ENCODE measurements at places on chromosomes 4 and X.

DNA sequence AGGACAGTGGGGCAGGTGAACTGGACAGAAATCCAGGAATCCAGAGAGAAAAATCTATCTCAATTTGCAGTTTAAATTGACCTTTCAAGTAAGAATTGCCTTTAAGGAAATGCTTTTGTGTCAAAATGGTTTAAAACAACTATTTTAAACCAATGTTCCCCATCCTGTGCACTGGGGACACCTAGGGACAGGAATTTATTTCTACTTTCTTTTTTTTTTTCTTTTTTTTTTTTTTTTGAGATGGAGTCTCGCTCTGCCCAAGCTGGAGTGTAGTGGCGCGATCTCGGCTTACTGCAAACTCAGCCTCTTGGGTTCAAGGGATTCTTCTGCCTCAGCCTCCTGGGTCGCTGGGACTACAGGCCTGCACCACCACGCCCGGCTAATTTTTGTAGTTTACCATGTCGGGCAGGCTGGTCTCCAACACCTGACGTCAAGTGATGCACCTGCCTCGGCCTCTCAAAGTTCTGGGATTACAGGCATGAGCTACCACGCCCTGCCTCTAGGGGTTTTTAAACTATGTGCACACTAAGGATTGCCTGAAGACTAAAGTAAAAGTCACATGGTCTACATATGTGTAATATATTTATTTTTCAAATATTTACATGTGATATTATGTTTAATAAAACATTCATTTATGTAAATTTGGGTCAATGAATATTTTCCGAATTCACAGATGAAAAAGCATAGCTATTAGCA lies 1213.4 kb downstream of the STIM2 start:
- DNase-seq: peak; percentile 1

DNA sequence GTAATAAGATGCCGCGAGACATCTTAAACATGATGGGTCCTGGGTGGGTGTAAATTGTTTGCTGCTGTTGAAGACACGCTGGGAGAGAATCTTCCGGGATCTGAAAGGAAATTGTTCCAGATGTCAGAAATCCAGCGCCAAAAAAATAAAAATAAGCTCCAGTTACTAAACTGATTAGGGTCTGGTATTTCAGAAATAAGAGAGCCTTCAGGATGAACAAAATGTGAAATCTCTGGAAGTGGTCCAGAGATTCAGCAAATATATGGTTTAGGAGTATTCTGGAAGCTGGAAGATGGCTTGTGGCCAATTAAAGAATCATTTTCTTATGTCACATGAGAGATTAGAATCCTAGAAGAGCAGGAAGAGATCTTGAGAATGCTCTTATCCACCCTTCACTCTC lies 75.8 kb upstream of the NHS start:
- DNase-seq: no peak

GRCh38 chr4:11730545-11730944 lies 301.9 kb upstream of the HS3ST1 start:
- no peak for DNase-seq

GRCh38 chr4:129488427-129488826 lies 392.5 kb downstream of the C4orf33 start:
- no peak for DNase-seq

DNA sequence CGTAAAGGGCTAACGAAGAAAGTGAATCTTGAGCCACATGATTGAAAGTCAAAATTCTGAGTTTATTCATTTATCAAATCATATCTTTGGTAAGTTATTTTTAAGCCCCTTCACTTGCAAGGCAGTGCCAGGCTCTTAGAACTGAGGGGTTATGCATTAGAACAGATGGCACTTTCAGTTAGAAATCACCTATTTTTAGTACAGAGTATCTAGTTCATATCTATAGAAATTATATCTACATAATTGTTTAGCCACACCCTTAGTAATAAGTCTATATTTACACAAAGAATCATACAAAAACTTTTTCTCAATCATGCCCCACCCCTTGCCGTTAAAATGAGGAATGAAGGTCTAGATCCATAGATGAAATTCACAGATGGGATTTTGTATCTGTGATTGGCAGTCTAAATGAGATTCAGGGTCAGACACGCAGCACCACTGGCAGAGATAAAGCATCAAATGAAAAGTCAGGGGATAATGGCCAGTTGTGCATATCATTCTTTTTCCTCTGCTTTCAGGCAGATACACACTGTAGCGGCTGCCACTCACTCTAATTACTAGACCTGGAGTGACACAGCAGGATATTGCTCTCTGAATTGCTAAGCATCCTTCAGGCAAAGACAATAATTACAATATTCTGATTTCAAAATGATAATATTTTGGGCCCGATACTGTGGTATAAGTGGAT lies 440.5 kb downstream of the MAPK10 start:
- no peak for DNase-seq

DNA sequence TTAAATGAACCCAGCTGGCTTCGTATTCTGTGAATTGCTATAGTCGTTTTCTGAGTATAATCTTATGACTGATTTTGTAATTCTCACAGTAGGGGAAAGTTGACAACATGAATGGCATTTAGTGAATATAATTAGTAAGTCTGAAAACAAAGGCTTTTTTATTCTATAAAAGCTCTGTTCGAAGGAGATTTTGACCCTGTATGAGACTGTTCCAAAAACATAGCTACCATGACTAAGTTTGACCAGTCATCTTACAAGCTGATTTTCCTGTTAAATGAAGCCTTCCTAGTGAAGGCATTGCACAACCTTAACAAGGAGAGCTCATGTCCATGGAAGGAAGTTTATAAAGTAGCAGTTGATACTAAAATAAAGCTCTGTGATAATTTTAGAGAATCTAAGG lies 242.3 kb downstream of the RPA4 start:
- DNase-seq: peak; percentile 50

GRCh38 chrX:68345025-68345424 lies 88.3 kb downstream of the OPHN1 start:
- no peak for DNase-seq

- peak; percentile 41 for DNase-seq
Observed at GRCh38 chrX:150887906-150888465, 10.5 kb downstream of the CD99L2 start.

DNA sequence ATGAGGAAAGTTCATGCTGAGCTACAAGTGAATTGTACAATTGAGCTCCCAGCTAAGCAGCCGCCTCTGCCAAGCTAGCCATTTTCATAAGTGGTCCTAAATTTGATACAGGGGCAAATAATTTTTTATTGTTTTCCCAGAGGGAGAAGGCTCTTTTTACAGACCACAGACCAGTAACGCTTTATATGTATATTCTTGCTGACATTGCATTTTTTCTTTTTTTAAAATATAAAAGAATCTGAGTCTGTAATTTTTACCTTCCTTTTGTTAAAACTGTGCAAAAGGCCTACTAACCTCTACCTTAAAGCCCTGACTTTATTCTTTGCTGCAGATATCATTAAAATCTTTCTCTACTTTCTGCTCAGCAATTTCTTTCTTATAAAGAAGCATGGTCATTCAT lies 501.2 kb upstream of the INTU start:
- no peak for DNase-seq

DNA sequence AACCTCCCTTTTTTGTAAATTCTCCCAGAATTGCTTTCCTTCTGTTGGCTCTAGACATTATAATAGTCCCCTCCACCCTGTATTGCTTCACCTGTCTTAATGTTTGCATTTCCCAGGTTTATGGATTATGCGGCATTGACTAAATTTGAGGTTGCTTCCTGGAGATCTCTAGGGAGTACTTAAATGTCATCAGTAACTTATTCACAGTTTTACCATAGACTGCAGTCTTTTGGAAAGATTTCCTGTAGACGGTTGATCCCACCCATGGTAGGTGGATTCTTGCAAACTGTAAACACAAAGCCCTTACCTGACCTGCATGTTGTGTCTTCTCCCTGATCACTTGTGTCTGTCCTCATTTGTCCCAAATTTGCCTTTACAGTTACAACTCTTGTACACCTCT lies 6.2 kb upstream of the NOX1 start:
- no peak for DNase-seq

DNA sequence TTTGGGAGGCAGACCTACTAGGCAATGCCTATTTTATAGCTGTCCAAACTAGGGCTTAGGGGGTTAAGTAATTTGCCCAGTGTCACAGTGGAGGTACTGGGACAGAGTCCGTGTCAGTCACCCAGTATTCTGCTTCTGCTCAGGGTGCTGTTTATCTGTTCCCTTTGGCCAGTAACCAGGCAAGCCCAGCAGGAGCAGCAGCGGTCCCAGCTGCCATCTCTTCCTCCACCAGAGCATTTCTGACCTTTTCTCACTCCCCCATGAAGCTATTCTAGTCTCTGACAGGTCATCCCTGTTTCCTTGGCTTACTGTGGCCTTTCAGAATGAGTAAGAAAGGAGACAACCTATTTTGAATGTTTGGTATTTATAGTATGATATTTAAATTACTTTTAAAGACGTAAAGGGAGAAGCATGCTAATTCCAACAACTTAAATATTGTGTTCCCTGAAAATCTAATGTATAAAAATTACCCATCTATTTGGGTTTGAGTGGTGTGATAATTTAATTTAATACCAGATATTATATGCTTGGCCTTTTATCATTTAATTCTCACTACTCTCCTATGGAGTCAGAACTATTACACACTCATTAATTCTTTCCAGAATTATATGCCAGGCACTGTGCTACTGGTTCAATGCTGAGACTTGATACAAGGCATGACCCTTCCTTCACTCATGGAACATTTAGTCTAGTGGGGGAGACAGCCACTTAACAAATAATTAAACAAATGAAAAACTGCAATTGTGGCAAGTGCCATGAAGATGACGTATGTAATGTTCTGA lies 60.6 kb downstream of the RPS6KA3 start:
- no peak for DNase-seq

GRCh38 chrX:31981546-31982062 lies 909.8 kb upstream of the FTHL17 start:
- no peak for DNase-seq

GRCh38 chr4:19375931-19376330 lies 875.8 kb upstream of the SLIT2 start:
- peak; percentile 59 for DNase-seq

DNA sequence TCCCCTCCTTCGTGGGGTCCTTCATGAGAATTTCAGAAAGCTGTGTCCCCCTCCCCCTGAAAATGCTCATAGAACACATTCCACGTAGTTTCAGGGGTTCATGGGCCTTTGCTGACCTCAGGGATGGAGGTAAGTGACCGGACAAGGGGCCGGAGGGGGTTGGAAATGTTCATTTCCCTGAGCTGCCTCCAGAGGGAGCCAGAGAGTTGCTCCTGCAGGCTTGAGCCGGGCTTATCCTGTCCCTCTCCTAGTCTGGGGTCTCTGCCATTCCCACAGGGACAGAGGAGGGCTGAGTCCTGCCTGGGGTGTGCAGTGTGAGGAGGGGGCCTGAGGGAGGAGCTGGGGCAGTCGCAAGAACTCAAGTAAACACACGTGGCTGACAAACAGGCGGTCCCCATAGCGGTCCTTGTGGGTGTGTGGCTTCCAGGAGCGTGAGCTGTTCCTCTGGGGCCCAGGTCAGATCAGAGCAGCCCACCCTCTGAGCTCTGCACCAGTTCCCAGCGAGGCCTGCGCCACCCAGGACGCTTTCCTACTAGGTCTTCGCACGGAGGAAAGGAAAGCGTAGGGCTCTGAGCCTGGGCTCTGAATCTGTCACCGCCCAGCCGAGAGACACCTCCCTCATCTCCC lies 62.5 kb downstream of the WFS1 start:
- DNase-seq: peak; percentile 11

GRCh38 chr4:185845966-185846365 lies 34.0 kb upstream of the SORBS2 start:
- DNase-seq: no peak

DNA sequence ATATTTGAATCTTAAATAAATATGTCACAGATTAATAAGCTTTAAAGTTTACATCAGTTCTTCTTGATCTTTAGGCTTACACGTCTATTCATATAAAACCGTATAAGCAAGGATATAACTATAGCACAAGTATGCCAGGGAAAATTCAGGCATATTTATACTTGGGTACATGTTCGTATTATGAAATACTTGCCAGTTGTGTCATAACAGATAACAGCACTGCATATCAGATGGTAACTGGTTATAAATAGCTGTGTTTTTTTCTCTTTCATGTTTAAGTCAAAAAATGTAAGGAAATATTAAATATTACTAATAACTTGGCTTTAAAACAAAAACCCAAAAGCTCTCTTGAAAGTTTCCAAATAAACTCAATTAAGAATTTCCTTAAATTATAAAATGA lies 17.5 kb downstream of the BRWD3 start:
- peak; percentile 40 for DNase-seq

DNA sequence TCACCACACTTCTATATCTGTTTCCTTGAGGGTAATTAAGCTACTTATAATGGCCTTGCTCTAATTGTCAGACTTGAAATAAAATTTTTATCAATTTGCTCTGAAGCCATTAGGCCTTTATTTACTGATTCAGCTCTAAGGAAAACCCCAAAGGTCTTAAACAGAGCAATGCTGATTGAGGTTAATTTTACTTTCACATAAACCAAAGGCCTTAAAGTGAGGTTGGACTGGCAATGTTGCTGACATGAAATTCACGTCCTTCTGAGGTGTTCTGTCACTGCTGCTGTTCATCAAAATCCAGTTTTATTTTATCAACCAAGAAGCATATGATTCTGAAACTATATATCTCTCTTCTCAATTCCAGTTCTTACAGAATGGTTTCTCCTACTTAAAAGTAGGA lies 21.7 kb upstream of the GPRIN3 start:
- DNase-seq: no peak

DNA sequence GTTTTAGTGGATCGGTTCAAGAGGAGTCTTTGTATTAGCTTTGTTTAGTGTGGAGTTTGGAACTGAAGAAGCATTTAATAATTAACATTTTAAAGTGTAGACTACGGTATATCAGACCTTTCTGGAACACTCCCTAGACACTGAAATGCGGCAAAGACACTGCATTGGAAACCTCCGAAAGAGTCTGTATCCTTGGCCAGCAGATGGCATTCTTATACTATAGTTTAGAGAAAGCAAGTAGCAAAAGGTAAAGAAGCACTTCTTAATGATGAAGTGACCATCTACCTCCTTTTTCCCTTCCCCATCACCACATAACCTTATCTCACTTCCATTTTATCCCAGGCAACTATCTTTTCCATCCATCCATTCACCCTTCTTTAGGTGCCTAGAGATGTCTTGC lies 7.6 kb downstream of the FABP2 start:
- peak; percentile 58 for DNase-seq

- DNase-seq: peak; percentile 67
Observed at GRCh38 chr4:70715097-70715496, 6.7 kb upstream of the RUFY3 start.

DNA sequence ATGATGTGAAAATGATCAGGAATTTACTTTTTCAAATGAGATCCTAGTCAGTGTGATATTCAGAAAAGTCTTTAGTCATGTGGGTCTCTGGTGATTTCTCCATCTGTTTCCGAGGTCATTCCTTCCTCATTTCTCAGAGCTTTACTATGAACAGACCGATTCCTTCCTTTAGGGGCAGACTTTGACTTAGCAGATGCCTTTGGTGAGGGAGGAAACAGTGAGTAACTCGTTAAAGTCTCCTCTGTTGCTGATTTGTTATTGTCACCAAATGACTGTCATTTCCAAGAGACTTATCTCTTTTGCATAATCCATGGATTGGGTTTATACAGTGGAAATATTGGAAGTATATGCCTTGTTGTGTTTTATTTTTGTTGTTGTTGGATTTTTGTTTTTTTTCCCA lies 76.2 kb upstream of the CD99 start:
- peak; percentile 93 for DNase-seq
